ENCODE measurements at places on chromosomes 11 and 22.
A peak's percentile ranks its signal among the peaks of the same experiment; 100 is the strongest.

GRCh38 chr22:38258895-38259294 lies 13.9 kb downstream of the TMEM184B start:
- no peak for DNase-seq

DNA sequence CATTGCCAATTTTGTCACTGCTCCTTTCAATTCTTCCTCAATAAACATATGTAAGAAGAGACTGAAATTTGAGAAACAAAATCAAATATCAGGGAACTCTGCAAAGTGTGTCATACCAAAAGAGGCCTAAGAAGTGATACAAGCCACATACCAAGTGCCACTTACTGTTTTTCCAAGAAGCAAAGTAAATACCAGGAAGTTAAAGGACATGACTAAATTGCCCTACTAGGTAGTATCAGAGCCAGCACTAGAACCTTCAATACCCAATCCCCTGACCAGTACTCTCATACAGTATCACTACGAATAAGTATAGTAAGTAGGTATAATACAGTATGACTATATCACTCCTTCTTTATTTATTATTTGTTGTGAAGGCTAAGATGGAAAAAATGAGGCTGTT lies 13.6 kb downstream of the MAML2 start:
- no peak for DNase-seq

DNA sequence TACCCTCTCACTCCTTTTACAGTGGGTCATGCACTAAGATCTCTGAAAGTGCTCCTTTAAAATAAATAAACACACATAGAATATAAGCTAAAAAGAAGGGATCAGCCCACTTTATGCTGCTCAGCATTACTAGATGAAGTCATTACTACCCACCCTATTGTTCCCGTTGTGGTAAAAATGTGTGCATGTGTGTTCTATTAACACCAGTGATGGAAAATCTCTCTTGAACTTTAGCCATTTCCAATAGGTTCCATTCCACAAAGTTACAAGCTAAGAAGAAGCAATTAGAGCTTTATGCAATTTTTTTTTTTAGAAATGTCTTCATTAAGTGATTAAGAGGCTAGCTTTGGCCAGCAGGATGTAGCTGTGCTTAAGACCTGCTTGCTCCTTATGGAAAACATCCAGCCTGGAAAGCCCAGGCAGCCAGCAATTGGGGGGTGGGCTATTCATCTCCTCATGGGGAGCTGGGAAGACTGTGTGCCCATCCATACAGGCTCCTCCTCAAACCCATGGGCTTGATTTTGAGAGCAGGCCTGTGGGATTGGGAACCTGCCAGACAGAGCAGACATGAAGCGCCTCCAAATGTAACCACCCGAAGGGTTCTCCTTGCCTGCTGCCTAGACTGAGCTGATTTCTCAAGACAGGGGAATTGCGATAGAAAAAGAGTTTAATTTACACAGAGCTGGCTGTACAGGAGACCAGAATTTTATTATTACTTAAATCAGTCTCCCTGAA lies 92.9 kb upstream of the PARVA start:
- no peak for DNase-seq

GRCh38 chr11:121091492-121092152 lies 9.4 kb upstream of the TECTA start:
- no peak for DNase-seq

- DNase-seq, result no peak
Measured at GRCh38 chr22:40727964-40728615, 48.8 kb downstream of the MCHR1 start.

- DNase-seq, result peak; percentile 13
Measured at GRCh38 chr11:75383246-75383645, 16.1 kb upstream of the RPS3 start.
